Stimulated activated CD4-positive, alpha-beta T cell treated with anti-CD3 and anti-CD28 coated beads, Interleukin-1b, Interleukin-23, amount 100 ng/mL, for 1 hour (primary cell): ENCODE measurements at places on chromosomes 6 and 20.

GRCh38 chr6:113954653-113955052 is 16.3 kb downstream of the HDAC2 start:
- no peak for DNase-seq

DNA sequence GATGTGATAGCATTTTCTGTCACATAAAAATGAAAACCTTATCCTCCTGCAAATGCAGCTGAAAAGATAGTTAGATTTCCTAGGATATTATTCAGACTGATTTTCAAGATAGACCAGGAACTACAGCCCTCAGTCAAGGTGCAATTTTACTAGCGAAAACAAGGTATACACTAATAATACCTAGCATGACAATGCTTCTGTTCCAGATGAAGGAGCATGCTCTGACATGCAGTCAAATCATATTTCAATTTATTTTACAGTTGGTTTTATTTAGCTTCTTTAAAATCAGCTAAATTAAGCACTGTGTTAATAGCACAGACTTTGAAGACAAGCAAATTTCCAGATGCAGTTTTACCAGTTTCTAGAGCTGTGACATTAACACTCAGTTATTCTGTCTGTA is 14.2 kb upstream of the TNFAIP3 start:
- no peak for DNase-seq

DNA sequence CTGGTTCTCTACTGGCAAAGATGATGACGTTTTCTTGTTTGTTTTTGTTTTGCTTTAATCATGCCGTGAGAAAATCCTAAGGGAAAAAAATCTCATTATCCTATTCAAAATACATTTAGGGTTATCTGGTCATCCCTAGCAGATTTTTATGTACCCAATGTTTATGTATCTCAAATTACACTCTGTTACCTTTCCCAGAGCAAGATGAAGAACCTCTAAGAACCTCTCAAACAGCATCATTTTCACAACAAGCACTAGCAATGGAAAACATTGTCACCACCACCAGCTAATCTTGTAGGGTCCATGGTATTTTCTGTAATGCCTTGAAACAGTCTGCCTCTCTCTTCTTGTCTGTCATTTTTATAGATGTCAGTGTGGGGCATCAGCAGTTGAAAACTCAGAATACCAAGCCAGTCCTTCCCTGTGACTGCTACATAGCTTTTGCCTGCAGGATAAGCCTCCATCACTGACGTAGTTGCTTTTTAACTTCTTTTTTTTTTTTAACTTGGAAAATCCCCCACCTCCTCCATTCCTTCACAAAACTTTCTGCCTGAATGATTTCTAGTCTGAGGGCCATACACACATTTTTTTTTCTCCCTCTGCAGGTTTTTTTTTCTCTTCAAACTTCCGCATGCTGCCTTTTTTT is 2.4 kb upstream of the SNAP25 start:
- no peak for DNase-seq

GRCh38 chr20:35394271-35394670 is 17.5 kb downstream of the UQCC1 start:
- no peak for DNase-seq

- DNase-seq = no peak
Observed at GRCh38 chr6:84774985-84775284, 10.5 kb upstream of the TBX18 start.
